ENCODE measurements at places on chromosomes 1 and 21.
A peak's percentile ranks its signal among the peaks of the same experiment; 100 is the strongest.

DNA sequence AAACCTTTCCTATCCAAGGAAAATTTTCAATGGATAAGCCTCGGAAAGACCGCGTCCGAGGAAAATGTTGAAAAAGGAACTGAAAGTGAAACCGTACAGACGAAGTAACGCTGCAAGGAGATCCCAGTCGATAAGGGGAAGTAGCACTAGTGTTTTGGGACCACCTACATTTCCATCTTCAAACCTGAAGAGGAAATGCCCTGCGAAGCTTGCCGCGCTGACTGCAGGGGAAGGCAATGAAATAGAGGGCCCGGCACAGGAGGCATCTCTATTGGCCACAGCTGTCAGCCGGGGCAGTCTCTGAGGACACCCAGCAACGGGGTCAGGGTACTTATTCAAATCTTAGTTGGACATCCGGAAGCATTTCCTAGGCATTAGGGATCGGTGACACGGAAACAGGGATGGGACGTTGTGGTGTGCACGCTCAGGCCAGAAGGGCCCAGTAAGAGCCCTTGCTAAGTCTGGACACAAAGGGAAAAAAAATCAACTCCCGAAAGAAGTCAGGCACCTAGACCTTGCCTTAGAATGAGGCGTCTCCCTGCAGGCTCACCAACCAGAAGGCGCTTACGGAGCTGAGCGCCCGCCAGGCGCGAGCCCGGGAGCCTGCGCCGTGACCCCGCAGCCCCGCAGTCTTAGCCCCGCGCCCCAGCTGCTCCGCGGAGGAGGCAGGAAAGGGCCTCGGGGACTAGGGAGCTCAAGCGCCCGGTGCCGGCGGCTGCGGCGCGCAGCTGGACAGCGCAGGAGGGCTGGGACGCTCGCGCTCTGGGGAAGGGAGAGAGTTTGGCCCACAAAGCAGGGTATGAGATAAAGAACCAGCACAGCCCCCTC lies 655 bp downstream of the USF1 start:
- no peaks in the 10 kb centered on the region for H3K27me3 ChIP-seq
- peak; percentile 72 for DNase-seq
- H3K36me3 ChIP-seq, result peaks cover 28% of the 10 kb centered on the region
- peak overlapping the region; percentile 92 for H3K4me3 ChIP-seq
- H3K27ac ChIP-seq, result peak overlapping the region; percentile 93
- H3K4me1 ChIP-seq, result peaks cover 2% of the 10 kb centered on the region

DNA sequence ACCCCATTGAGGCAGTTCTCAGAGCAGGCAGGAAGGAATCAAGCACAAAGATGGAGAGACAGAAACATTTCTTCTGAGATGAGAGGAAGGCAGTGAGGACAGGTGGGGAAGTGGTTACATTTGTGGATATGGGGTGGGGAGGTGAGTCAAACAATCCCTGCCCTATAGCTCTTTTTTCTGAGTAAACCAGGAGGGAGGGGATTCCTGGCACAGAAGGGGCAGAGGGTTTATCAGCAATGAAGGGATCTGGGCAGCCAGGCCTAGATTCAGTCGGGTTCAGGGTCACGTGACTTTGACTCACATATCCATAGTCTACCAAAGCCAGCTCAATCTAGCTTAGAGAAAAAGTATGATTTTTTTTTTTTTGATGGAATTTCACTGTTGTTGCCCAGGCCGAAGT lies 15.7 kb upstream of the PHC2 start:
- no peak overlapping the region for H3K27ac ChIP-seq
- no peaks in the 10 kb centered on the region for H3K36me3 ChIP-seq
- H3K27me3 ChIP-seq, result no peaks in the 10 kb centered on the region
- no peak overlapping the region for H3K4me3 ChIP-seq

- no peak overlapping the region for H3K27ac ChIP-seq
- no peaks in the 10 kb centered on the region for H3K27me3 ChIP-seq
- no peak overlapping the region for H3K4me3 ChIP-seq
- DNase-seq, result no peak
- H3K36me3 ChIP-seq, result no peaks in the 10 kb centered on the region
Observed at GRCh38 chr1:6154525-6155319, 25.4 kb downstream of the CHD5 start.

GRCh38 chr1:214280386-214281020 lies 456 bp upstream of the SMYD2 start:
- H3K36me3 ChIP-seq, result no peaks in the 10 kb centered on the region
- peaks cover 22% of the 10 kb centered on the region for H3K27me3 ChIP-seq
- peaks cover 7% of the 10 kb centered on the region for H3K4me1 ChIP-seq
- H3K4me3 ChIP-seq, result peak overlapping the region; percentile 83

Data from H9 (cell line).